Neural crest cell (in vitro differentiated cells): ENCODE measurements at places on chromosomes 3 and 15.

GRCh38 chr3:149402481-149402880 is 25.0 kb upstream of the TM4SF1 start:
- no peak for DNase-seq

- DNase-seq = no peak
These were observed 41.4 kb downstream of the NFKBIZ start for GRCh38 chr3:101890716-101891115.

DNA sequence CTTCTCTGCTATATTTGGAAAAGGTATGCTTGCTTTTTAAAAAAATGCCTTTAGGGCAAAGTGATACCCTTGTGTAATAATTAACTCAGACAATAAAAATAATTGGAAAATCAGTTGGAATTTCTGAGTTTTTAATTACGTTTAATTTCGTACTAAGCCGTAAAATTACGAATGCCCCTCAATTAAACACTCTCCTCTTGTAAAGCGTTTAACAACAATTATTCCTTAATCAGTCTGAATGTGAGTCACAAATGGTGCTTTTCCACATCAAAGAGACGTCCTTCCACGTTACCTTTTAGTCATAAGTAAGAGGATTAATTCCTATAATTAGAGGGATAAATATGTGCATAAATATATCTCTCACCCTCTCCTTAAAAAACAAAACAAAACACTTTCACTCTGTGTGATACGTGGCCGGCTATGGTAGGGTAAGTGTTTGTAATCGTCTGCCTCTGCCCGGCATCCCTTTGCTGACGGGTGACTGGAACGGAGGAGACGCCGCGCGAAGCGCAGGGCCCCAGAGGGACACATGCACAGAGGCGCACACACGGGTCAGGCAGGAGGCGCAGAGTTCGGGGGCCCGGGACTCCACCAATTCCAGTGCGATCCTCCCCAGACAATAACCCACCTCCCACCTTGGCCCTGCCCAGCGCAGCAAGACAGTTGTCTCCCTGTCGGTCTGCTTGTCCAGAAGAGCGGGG is 9.7 kb upstream of the MEIS2 start:
- DNase-seq = no peak

GRCh38 chr3:73291541-73291940 is 230.1 kb downstream of the EBLN2 start:
- no peak for DNase-seq

GRCh38 chr15:85168642-85169173 is 187.1 kb downstream of the PDE8A start:
- DNase-seq = peak; percentile 11
